ENCODE measurements at places on chromosomes 2 and 18. TPM values are rescaled to one million over a fixed set of nuclear protein-coding genes. Genes with fewer than 3 reads are reported as not detected.

MPP4 gene
- not detected for total RNA-seq

WDFY1 gene
- 41.8 TPM for total RNA-seq

CPO gene
- total RNA-seq = not detected

PLGLB1 gene
- total RNA-seq = 0.74 TPM

ALK gene
- not detected for total RNA-seq

GPR35 gene
- total RNA-seq = 0.81 TPM

ACMSD gene
- not detected for total RNA-seq

RSAD2 gene
- total RNA-seq = 0.09 TPM

NEU4 gene
- total RNA-seq = not detected

C2orf72 gene
- not detected for total RNA-seq

LDLRAD4 gene
- total RNA-seq = not detected

RGPD3 gene
- total RNA-seq = 0.20 TPM

SLC9A4 gene
- total RNA-seq = not detected

ABCG8 gene
- not detected for total RNA-seq

IL36B gene
- total RNA-seq = not detected

MEMO1 gene
- 54.6 TPM for total RNA-seq

GNAL gene
- total RNA-seq = 1.6 TPM

SKOR2 gene
- total RNA-seq = not detected

MC4R gene
- total RNA-seq = not detected

C2orf78 gene
- not detected for total RNA-seq

RFX8 gene
- total RNA-seq = not detected

CNGA3 gene
- not detected for total RNA-seq

GTF2A1L gene
- not detected for total RNA-seq

SLC20A1 gene
- 295 TPM for total RNA-seq

SP140 gene
- total RNA-seq = not detected

SIX3 gene
- total RNA-seq = not detected

ANKRD30BL gene
- not detected for total RNA-seq

CYP27C1 gene
- total RNA-seq = not detected

FBXO48 gene
- total RNA-seq = 1.7 TPM

TLX2 gene
- not detected for total RNA-seq

All from MCF 10A (cell line).